Trophoblast cell (in vitro differentiated cells and primary cell): ENCODE measurements at places on chromosomes 6 and 20.
A peak's percentile ranks its signal among the peaks of the same experiment; 100 is the strongest.

GRCh38 chr20:625360-625932, 15.3 kb upstream of the TCF15 start:
- no peak for DNase-seq

GRCh38 chr6:46963626-46964025, 41.9 kb upstream of the ADGRF5 start:
- DNase-seq, result peak; percentile 73

DNA sequence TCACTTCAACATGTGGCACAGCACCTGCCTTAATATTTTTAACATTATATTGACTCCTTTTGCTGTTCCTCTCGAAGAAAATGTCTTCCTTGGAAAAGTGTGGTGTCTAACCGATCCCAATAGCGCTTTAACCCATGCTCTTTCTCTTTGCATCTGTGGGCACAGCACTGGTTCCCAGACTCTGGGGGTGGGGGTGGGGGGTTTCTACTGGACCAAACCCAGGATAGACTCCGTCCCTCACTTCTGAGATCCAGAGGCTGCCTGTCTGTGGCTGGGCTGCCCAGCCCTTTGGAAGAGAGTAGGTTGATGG, 3.9 kb upstream of the ZNF292 start:
- no peak for DNase-seq

GRCh38 chr6:164546263-164546662, 763.1 kb downstream of the C6orf118 start:
- DNase-seq, result no peak
